ENCODE measurements at places on chromosomes 11 and 22. TPM values are rescaled to one million over a fixed set of nuclear protein-coding genes. Genes with fewer than 3 reads are reported as not detected.

MS4A1 gene
- total RNA-seq: not detected

MMP8 gene
- total RNA-seq: not detected

- DNase-seq: no peak
These were observed 32.8 kb upstream of the LDLRAD3 start for GRCh38 chr11:35911013-35911412.

GRCh38 chr22:43159484-43160178 lies 8.3 kb downstream of the TSPO start:
- DNase-seq: peak; percentile 52

GRCh38 chr11:115036406-115037180 lies 358.3 kb downstream of the NXPE2 start:
- no peak for DNase-seq

DNA sequence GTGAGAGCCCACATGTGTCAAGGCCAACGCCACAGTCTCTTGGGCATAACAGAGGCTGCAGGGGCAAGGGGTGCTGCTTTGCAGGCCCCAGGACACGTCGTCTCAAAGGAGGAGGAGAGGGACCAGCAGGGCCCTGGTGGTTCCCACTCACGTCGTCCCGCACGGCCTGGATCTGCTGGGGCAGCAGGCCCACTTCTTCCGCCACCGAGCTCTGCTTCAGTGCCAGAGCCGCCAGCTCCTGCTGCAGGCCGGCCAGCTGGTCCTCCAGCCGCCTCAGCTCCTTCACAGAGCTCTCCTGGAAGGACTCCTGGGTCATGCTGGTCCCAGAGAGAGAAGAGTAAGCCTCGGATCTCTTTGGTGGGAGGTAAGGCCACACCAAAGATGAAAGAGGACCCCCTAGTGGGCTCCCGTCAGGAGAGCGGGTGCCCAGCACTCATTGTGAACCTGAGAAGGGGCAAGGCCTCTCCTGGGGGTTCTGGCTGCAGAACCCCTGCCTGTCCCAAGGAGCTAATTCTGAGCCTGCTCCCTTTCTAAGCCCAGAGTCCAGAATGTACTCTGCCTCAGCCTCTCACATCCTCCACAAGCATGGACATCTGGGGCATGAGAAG lies 15.6 kb downstream of the SUN2 start:
- no peak for DNase-seq

Data from GM23248 (cell line).